A549 treated with dexamethasone at 1 μM for 4 hours (cell line): ENCODE measurements at places on chromosomes 5 and 9. TPM values are rescaled to one million over a fixed set of nuclear protein-coding genes. Genes with fewer than 3 reads are reported as not detected.

Gene CBY3
- not detected in 5 replicates for total RNA-seq

Gene PDLIM4
- 0.59 to 1.5 TPM (median 1.0 TPM) in 5 replicates for total RNA-seq

Gene TMEM215
- total RNA-seq, result 0.02 TPM in 3 of 5 replicates, not detected in the others

Gene CAVIN4
- total RNA-seq, result 0.26 to 0.47 TPM (median 0.39 TPM) in 5 replicates

Gene FBP1
- total RNA-seq, result 0.05 to 0.12 TPM in 2 of 5 replicates, not detected in the others

Gene ADGRD2
- not detected in 5 replicates for total RNA-seq

Gene HBEGF
- total RNA-seq, result 5.5 to 6.7 TPM (median 5.7 TPM) in 5 replicates

Gene TXNDC15
- 53.3 to 62.7 TPM (median 56.3 TPM) in 5 replicates for total RNA-seq

Gene SYK
- total RNA-seq, result 0.02 to 0.16 TPM (median 0.05 TPM) in 5 replicates

Gene TAF11L5
- total RNA-seq, result not detected in 5 replicates

Gene CTSV
- 11.4 to 16.3 TPM (median 13.3 TPM) in 5 replicates for total RNA-seq

Gene ZNF474
- 0.11 to 0.30 TPM (median 0.22 TPM) in 5 replicates for total RNA-seq

Gene ETF1
- 135 to 153 TPM (median 139 TPM) in 5 replicates for total RNA-seq

Gene SPATA31C1
- not detected in 5 replicates for total RNA-seq

Gene SAXO1
- total RNA-seq, result 0.04 TPM in 1 of 5 replicates, not detected in the others

Gene LCN9
- 0.14 to 0.30 TPM (median 0.22 TPM) in 3 of 5 replicates, not detected in the others for total RNA-seq

Gene NIPAL4
- total RNA-seq, result 8.9 to 13.3 TPM (median 10.4 TPM) in 5 replicates

Gene TMEM174
- not detected in 5 replicates for total RNA-seq

Gene PCDHGA12
- total RNA-seq, result not detected in 5 replicates

Gene SPAAR
- total RNA-seq, result 0.10 to 0.20 TPM (median 0.15 TPM) in 4 of 5 replicates, not detected in the other

Gene FRMPD1
- 0.03 to 0.07 TPM (median 0.06 TPM) in 5 replicates for total RNA-seq

Gene PCDHGA8
- total RNA-seq, result 0.03 to 0.05 TPM (median 0.04 TPM) in 3 of 5 replicates, not detected in the others

Gene STPG3
- total RNA-seq, result not detected in 5 replicates

Gene WNT8A
- not detected in 5 replicates for total RNA-seq

Gene C9
- total RNA-seq, result not detected in 5 replicates

Gene PCDHB12
- total RNA-seq, result 0.03 to 0.05 TPM in 2 of 5 replicates, not detected in the others

Gene FBP2
- total RNA-seq, result 0.09 TPM in 1 of 5 replicates, not detected in the others

Gene RAD1
- total RNA-seq, result 29.2 to 36.2 TPM (median 31.2 TPM) in 5 replicates

Gene SPINK6
- total RNA-seq, result 0.27 to 1.4 TPM (median 0.39 TPM) in 5 replicates

Gene F12
- 14.4 to 21.3 TPM (median 19.4 TPM) in 5 replicates for total RNA-seq

Gene SLC36A2
- not detected in 5 replicates for total RNA-seq

Gene SPINK5
- total RNA-seq, result not detected in 5 replicates

Gene C9orf43
- total RNA-seq, result 0.45 to 0.63 TPM (median 0.60 TPM) in 5 replicates

Gene CDX1
- not detected in 5 replicates for total RNA-seq

Gene SPAG8
- 0.24 to 0.51 TPM (median 0.34 TPM) in 5 replicates for total RNA-seq

Gene POU5F2
- 0.01 to 0.02 TPM (median 0.01 TPM) in 3 of 5 replicates, not detected in the others for total RNA-seq

Gene PCDHGB1
- 1.5 to 2.2 TPM (median 1.8 TPM) in 5 replicates for total RNA-seq

Gene SIL1
- total RNA-seq, result 22.3 to 26.9 TPM (median 24.4 TPM) in 5 replicates

Gene LRRC19
- not detected in 5 replicates for total RNA-seq

Gene IFNB1
- 0.10 TPM in 1 of 5 replicates, not detected in the others for total RNA-seq

Gene RFX3
- total RNA-seq, result 1.0 to 2.7 TPM (median 1.8 TPM) in 5 replicates

Gene TICAM2
- total RNA-seq, result 0.87 to 1.5 TPM (median 1.1 TPM) in 5 replicates

Gene PDCD1LG2
- total RNA-seq, result 0.08 to 0.25 TPM (median 0.18 TPM) in 5 replicates

Gene GKAP1
- 4.0 to 5.4 TPM (median 4.4 TPM) in 5 replicates for total RNA-seq

Gene IL13
- total RNA-seq, result 0.07 TPM in 1 of 5 replicates, not detected in the others

Gene SLC1A3
- total RNA-seq, result 0.06 to 0.33 TPM (median 0.08 TPM) in 5 replicates

Gene CCNJL
- 9.2 to 14.0 TPM (median 12.1 TPM) in 5 replicates for total RNA-seq

Gene IFNA7
- not detected in 5 replicates for total RNA-seq

Gene ZFP37
- 1.4 to 2.0 TPM (median 1.7 TPM) in 5 replicates for total RNA-seq

Gene PAPPA
- total RNA-seq, result 21.4 to 40.2 TPM (median 33.9 TPM) in 5 replicates

Gene CCNO
- 4.0 to 6.1 TPM (median 5.7 TPM) in 5 replicates for total RNA-seq

Gene HDHD3
- total RNA-seq, result 18.3 to 20.5 TPM (median 19.1 TPM) in 5 replicates

Gene ACO1
- 24.3 to 31.6 TPM (median 30.0 TPM) in 5 replicates for total RNA-seq

Gene SNCAIP
- 0.02 to 0.05 TPM (median 0.04 TPM) in 3 of 5 replicates, not detected in the others for total RNA-seq

Gene ADRB2
- 1.1 to 1.4 TPM (median 1.1 TPM) in 5 replicates for total RNA-seq

Gene RNF183
- total RNA-seq, result 0.07 to 0.17 TPM (median 0.11 TPM) in 3 of 5 replicates, not detected in the others

Gene SREK1
- 24.0 to 34.6 TPM (median 31.5 TPM) in 5 replicates for total RNA-seq

Gene LEAP2
- 0.48 to 0.98 TPM (median 0.75 TPM) in 5 replicates for total RNA-seq
